ENCODE measurements at places on chromosomes 7 and 10. TPM values are rescaled to one million over a fixed set of nuclear protein-coding genes. Genes with fewer than 3 reads are reported as not detected.

Gene CCDC71L
- 19.5 TPM for total RNA-seq

Gene DRGX
- not detected for total RNA-seq

Gene GPC2
- 1.4 TPM for total RNA-seq

Gene BRAT1
- 18.3 TPM for total RNA-seq

Gene H2BK1
- not detected for total RNA-seq

Gene LRMDA
- total RNA-seq: 0.88 TPM

Gene C10orf105
- not detected for total RNA-seq

Gene EFCAB10
- not detected for total RNA-seq

Gene ELN
- total RNA-seq: 182 TPM

Gene PANK1
- total RNA-seq: 9.9 TPM

Gene DNAH11
- total RNA-seq: 0.91 TPM

Gene CCNJ
- total RNA-seq: 1.5 TPM

Gene RASA4B
- total RNA-seq: 2.2 TPM

Gene STAG3
- total RNA-seq: 0.40 TPM

Gene TMEM236
- 0.04 TPM for total RNA-seq

Gene MSMB
- total RNA-seq: not detected

Gene LIPN
- total RNA-seq: 0.19 TPM

Gene JCAD
- total RNA-seq: 23.1 TPM

Gene NANOS1
- 1.3 TPM for total RNA-seq

Gene PTF1A
- not detected for total RNA-seq

Gene CALU
- 55.7 TPM for total RNA-seq

Gene CNOT4
- total RNA-seq: 20.0 TPM

Gene NYAP1
- 0.31 TPM for total RNA-seq

Gene GIMAP4
- total RNA-seq: 2.1 TPM
